ENCODE measurements at places on chromosomes 5 and 9. TPM values are rescaled to one million over a fixed set of nuclear protein-coding genes. Genes with fewer than 3 reads are reported as not detected.

DNA sequence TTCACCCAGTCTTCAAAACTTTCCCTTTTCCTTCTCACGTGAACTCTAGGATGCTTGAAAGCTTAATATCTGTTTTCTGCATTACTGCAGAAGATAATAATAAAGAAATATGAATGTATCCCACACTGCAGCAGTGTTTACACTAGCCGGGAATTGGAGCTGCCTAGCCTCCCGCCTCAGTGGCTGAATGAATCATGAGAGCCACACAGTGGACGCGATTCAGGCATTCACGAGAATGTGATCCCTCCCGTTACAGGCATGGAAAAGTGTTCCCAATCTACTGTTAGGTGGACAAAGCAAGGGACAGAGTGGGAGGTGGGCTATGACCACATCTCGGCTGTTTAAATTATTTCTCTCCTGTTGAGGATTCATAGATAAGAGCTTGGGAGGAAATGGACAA lies 69.4 kb upstream of the CTSL start:
- DNase-seq = peak; percentile 48

DNA sequence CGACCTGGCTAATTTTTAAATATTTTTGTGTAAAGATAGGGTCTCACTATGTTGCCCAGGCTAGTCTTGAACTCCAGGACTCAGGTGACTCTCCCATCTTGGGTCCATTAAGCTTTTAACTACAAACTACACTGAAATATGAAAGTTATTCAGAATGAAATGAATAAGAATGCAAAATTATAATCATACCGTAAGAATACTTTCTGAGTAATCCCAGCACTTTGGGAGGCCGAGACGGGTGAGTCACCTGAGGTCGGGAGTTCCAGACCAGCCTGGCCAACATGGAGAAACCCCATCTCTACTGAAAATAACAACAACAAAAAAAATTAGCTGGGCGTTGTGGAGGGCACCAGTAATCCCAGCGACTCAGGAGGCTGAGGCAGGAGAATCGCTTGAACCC lies 1.1 kb upstream of the ORM1 start:
- no peak for DNase-seq

- DNase-seq = no peak
These were observed 57.1 kb upstream of the NMUR2 start for GRCh38 chr5:152462021-152462721.

DNA sequence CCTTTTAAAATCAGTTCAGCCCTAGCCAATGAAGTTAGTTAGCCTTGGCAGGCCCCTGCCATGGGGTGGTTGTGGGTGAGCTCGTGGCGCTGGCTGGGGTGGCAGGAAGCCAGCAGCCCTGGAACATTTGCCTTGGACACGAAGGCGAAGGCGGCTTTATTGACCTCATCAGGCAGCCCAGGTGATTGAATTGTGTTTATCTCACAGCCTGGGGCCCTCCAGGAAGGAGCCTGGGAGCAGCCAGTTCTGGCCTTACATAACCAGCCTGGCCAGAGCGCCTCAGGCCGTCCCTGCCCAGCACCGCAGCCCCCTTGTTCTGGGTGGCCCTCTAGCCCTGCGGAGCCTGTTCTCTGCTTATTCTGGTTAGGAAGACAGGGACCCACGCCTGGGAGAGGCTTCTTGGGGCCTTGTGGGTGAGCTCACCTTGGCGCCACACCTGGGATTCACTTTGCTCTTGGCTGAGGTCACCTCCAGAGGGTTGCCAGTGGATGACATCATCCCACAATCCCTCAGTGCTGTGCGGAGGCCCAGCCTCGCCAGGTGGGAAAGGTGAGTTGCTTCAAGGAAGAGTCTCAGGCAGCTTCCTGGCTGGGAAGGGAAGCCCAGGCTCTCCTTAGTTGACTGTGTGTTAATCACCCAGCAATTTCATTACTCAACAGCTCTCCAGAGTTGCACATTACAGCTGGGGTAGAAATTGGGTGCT lies 54.4 kb upstream of the RPL26L1 start:
- no peak for DNase-seq

DNA sequence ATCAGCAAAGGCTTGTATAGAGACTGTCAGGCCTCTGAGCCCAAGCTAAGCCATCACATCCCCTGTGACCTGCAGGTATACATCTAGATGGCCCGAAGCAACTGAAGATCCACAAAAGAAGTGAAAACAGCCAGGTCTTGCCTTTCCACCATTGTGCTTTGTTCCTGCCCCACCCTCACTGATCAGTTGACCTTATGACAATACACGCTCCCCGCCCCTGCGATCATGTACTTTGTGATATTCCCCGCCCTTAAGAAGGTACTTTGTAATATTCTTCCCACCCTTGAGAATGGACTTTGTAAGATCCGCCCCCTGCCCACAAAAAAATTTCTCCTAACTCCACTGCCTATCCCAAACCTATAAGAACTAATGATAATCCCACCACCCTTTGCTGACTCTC lies 18.6 kb upstream of the NPM1 start:
- DNase-seq = no peak

GRCh38 chr9:91930475-91930874 lies 19.6 kb downstream of the ROR2 start:
- DNase-seq = no peak

DNA sequence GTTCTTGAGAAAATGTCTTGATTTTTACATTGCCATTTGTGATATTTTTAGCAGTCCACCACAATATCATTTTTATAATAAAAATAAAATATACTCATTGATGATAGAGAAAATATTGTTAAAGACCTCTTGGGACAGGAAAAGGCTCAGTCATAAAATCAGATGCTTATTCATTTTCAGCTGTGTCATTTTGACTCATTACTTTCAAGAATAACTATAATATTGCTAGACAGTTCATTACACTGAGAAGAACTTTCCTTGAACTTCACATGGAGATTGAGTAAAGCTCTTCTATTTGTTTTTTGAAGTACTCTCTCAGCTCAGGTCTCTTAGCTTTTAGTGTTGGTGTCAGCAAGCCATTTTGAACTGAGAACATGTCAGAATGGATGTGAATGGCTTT lies 8.5 kb upstream of the MEIKIN start:
- no peak for DNase-seq

GRCh38 chr5:25850581-25850980 lies 1187.8 kb downstream of the CDH9 start:
- no peak for DNase-seq

DNA sequence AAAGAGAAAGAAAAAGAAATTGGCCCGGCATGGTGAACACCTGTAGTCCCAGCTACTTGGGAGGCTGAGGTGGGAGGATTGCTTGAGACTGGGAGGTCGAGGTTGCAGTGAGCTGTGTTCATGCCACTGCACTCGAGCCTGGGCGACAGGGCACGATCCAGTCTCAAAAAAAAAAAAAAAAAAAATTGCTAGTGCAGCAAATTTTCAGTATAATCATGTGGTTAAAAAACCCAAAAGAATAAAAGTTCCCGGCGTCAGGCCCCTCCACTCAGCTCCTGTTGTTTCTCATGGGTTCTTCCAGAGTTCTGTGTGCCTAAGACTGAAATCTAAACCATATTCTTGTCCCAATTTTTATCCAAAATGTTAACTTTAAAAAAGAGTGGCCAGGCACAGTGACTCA lies 49.1 kb downstream of the WNK2 start:
- no peak for DNase-seq

- DNase-seq = no peak
These were observed 6.9 kb downstream of the NEURL1B start for GRCh38 chr5:172648013-172648381.

DNA sequence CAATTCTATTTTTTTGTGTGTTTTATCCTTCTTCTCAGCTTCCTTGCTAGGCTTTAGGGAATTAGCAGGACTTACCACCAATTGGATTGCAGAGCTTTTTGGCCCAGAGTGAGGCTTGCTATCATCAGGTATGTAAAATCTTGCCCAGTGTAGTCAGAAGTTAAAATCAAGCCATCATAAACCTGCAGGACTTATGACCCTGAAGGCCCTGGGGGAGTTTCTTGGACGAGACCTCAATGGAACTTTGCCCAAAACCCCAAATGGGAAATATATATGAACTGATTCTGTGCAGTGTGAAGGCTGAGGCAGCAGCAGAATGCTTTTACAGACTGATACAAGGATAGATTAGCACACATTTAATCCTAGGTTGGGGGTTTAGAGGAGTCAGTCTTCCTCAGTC lies 287.0 kb downstream of the SH3GL2 start:
- DNase-seq = peak; percentile 84

DNA sequence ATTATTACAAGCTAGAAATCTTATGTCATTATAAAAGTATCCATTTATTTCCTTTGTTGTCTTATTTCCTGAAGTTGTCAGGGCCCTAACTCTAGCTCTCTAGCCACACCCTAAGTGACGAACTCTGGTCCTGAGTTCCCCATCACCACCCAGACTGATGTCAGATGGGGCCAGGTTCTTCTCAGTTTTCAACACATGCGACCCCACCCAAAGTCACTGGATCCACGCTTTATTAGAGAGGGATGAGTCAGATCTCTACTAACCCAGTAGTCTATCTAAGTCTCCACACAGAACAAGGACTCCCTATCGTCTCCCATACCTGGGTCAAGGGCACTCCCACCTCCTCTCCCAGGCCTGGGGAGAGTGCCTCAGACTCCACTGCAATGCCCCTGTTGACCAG lies 6.8 kb upstream of the FEM1C start:
- no peak for DNase-seq

GRCh38 chr9:86662890-86663468 lies 284.3 kb downstream of the GAS1 start:
- DNase-seq = no peak

GRCh38 chr9:87498046-87498810 lies 561 bp downstream of the DAPK1 start:
- DNase-seq = peak; percentile 82

DNA sequence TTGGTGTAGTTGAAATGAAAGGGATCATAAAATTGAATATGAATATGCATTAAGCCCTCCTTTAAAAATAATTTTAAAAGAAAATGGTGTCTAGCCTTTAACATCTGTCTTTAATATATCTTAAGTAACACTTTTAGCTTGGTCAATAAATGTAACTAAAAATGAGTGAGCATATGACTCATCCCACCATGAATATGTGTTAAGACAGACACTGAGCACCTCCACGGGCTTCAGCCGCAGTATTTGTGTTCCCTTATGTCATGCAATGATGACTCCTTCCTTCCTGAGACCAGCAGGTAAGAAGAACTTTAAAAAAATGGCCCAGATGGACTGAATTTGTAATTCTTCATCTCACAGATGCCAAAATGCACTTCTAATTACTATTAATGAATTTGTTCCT lies 563.2 kb downstream of the NR2F1-AS1 start:
- DNase-seq = no peak

DNA sequence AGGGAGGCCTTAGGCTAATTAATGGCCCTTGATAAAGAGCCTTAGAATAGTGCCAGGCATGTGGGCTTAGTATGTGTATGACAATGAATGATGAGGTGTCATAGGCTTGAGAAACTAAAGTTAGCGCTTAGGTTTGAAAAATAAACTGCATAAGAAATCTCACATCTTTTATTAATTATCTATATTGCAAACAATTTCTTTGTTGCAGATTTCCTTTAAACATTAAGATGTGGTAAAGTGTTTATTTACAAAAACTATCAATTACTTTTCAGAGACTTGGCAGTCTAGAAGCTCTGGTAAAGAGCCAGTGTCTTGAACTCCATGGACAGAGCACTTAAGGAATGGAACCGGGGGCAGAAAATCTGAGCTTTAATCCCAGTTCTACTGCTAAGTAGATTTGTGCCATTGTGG lies 23.1 kb downstream of the MAP1B start:
- DNase-seq = no peak

GRCh38 chr5:95791751-95792150 lies 30.8 kb downstream of the GLRX start:
- DNase-seq = no peak

DNA sequence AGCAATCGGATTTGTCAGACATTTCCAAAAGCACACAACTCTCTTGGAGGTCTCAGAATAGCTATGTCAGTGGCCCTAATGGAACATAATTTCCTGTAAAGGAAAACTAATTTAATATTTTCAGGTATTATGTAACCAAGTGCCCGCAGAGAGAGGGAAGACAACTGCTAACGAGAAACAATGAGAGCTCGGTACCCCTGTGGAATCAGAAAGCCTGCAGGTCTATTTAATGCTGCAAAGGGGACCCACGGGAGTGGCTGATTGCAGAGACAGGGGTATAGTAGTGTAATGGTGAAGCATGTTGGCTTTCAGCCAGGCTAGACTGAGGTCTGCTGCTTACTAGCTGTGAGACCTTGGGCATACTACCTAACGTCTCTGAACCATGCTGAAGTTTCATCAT lies 508.1 kb upstream of the BRINP1 start:
- DNase-seq = no peak

GRCh38 chr5:144549580-144549979 lies 378.9 kb downstream of the KCTD16 start:
- DNase-seq = peak; percentile 30

DNA sequence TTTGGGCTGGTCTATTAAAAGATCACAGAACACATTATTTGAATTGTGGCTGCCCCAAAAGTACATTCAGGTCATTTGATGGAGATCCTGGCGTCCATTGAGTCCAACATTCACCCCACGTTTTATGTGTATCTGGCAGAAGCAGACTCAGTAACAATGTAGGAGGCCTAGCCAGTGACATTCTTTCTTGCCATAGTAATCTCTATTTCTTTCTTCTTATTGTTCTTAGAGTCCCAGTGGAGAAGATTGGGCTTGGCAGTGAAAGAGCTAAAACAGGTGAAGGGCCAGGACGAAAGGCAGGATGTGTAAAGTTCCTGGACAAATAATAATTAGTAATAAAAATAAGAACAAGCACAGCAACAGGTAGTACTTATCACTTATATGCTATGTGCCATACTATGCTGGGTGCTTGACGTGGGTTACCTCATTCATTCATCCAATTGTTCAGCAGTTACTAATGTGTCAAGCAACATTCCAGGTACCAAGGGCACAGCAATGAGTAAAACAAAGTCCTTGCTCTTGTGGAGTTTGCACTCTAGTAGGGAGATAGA lies 12.6 kb upstream of the ANKH start:
- no peak for DNase-seq

- no peak for DNase-seq
These were observed 80.3 kb downstream of the HSD17B4 start for GRCh38 chr5:119532637-119533036.

GRCh38 chr9:88258024-88258423 lies 119.7 kb upstream of the SPATA31C2 start:
- peak; percentile 80 for DNase-seq

DNA sequence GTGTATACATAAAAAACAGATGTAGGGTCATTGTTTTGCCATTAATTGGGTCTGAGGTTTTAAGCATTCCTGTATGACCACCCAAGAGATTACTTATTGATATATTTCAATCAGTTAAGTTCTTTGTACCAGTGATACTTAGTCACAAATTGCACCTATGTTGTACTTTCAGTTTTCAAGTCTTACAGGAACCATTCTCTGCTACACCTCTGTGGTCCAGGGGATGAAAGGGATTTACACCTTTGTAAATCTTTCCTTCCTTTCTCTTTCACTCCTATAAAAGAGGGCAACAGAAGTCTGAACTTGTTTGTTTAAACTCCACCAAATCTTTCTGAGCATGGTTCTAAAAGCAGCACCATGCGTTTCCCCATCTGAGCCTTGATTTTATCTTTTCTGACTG lies 86.1 kb downstream of the DEPDC1B start:
- no peak for DNase-seq

Gene POU5F2
- polyA plus RNA-seq = 0.04 TPM

Gene ZNF366
- polyA plus RNA-seq = 3.6 TPM

Gene GNAQ
- polyA plus RNA-seq = 30.7 TPM

Gene SHOC1
- polyA plus RNA-seq = 0.04 TPM

Gene LCP2
- 6.1 TPM for polyA plus RNA-seq

Gene ZNF300
- 9.7 TPM for polyA plus RNA-seq

Gene SLC22A4
- 3.6 TPM for polyA plus RNA-seq

Gene HAPLN1
- not detected for polyA plus RNA-seq

Gene GLDC
- polyA plus RNA-seq = 0.24 TPM

Gene ZNF79
- 4.6 TPM for polyA plus RNA-seq

Gene DBH
- 0.49 TPM for polyA plus RNA-seq

Gene BHMT2
- polyA plus RNA-seq = 2.6 TPM

Gene SLC36A2
- 0.12 TPM for polyA plus RNA-seq
